Stimulated activated CD8-positive, alpha-beta memory T cell treated with anti-CD3 and anti-CD28 coated beads, Interleukin-2, amount 100 ng/mL, for 48 hours (primary cell): ENCODE measurements at places on chromosomes 5 and 9.
A peak's percentile ranks its signal among the peaks of the same experiment; 100 is the strongest.

DNA sequence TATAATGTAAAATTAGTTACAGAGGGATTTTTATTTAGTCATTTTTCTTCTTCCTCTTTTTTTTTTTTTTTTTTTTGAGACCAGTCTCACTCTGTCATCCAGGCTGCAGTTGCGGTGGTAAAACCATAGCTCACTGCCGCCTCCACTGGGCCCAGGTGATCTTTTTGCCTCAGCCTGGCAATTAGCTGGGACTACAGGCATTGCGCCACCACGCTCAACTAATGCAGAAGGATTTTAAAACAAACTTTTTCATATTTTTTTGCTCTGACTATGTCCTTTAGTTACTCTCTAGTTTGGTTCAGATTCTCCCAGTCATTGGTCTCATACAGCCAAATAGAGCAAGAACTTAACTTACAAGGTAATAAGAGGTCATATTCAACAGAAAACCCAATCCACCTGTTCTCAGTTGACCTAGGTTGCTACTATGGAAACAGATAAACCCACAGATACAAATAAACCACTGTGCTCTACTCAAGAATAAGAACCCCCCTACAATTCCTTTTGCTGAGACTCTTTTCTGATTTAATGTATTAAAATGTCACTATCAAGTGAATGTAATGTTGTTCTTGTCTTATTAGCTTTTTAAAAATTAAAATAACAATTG, 50.1 kb upstream of the TTC39B start:
- peak; percentile 9 for DNase-seq

DNA sequence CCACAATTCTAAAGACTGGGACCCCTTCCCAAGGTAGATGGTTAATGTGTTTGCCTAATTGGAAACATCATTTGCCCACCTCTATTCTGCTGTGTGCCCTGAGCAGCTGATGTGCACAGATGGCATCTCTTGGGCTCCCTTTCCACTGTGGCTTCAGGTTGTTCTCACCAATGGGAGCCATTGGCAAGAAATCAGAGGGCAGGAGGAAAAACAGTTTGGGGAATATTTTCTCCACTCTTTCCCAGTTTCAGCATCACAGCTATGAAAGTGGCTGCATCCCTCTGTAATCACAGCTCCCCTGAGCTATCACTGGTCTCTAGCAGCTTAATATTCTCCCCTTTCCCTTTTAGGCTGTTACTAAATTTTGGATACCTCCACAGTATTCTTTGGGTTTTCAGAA, 911.6 kb upstream of the SEMA6A start:
- DNase-seq, result no peak

DNA sequence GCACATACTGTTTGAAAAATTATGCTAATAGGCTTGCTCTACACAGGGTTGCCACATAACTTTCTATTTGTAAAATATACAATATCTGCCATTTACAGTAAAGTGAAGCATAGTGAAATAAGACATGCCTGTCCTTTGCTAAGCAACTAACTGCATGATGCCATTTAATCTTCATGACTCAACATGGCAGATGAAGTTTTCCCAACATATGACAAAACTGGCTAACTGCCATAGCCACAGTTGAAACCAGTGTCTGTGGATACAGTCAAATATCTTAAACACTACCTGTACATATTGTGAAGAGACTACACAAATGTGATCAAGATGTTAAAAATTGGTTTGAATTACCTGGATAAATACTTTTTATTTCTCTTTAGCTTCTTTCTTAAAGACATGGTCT, 3.1 kb upstream of the DMAC1 start:
- DNase-seq, result no peak

DNA sequence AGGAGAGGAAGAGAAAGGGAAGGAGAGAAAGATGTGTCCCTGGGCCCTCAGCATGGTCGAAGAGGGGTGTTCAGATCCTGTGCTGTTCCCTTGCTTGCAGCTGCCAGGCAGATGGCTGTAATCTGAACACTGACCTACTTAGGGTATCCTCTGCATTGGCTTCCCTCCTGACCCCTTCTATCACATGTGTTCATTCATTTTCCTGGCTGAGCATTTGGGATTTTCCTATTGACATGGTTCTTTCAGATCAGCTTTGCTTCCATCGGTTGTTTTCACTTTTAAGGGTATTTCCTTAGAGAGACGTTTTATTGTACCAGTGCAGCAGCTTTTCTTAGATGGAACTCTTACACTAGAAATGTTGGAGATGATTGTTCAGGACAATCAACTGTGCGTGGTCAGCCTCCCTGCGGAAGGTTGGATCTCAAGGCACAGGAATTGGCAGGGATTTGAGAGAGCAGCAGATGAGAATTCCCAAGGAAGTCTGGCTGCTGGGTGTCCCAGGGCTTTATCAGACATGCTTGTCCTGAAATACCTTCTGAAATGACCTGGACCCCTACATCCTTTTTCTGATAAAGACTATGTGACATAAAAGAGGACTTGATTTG, 26.0 kb downstream of the ACTBL2 start:
- DNase-seq, result no peak

- no peak for DNase-seq
Measured at GRCh38 chr9:22240619-22241018, 206.0 kb upstream of the DMRTA1 start.

- no peak for DNase-seq
Measured at GRCh38 chr9:92723801-92724323, 40.8 kb downstream of the BICD2 start.

- no peak for DNase-seq
Measured at GRCh38 chr9:93380410-93381060, 71.0 kb upstream of the FAM120A start.

DNA sequence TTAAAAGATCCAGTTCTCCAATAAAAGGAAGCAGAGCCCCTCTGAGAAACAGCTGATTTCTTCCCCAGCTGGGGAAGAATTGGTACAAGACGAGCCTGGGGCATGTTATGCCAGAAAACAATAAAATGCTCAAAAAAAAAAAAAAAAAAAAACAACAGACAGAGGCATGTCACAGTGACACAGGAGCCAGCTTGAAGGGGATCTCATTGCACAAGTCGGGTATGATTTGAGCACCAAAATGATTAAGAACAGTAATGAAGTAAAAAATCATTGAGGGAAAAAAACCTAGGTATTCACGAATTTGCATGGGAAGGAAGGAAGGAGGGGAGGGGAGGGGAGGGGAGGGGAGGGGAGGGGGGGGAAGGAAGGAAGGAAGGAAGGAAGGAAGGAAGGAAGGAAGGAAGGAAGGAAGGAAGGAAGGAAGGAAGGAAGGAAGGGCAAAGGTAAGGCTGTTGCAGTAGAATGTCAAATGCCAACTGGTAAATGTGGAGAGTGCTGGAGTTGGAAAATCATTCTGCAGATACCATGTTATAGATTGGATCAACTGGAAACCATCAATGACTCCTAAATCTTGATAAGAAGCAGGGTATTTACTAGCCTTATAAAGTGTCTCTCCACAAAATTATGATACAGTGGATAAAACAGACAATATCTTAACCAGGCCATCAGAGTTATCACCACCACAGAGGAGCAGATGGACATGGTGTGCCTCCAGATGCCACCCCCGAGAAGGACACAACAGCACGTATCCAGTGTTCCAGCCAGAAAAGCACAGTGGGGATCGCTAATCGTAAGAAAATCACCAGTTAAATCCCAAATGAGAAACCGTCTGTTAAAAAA, 7.2 kb downstream of the GNA14 start:
- no peak for DNase-seq

DNA sequence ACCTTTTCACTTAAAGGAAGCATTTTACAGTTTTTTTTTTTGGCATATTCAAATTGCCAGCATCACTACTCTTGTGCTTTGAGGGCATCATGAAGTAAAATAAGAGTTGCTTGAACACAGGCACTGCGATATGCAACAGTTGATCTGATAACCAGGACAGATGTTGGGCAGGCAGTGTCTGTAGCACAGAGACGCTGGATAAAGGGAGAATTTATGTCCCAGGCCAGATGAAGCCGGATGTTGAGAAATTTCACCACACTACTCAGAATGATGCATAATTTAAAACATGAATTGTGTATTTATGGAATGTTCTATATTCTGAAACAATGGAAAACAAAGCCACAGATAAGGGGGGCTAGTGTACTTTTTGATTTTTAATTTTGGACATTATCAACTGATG, 71.4 kb downstream of the SLC12A2 start:
- no peak for DNase-seq

DNA sequence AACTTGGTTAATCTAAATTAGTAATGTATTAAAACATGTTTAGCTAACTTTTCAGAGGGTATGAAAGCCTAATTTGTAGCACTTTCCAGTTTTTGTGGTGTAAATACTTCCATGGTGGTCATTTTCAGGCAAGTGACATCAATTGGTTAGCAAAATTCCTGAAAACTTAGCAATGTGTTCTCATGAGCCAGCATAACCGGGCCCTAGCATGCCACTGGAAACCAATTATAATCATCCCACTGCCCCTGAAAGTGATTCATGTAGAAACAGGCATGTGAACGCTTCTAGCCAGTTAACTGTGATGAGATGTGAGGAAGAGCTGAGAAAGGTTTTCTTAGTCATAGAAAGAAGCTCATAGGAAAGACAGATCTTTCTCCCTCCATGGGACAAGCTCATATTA, 417.2 kb downstream of the TLR4 start:
- no peak for DNase-seq

DNA sequence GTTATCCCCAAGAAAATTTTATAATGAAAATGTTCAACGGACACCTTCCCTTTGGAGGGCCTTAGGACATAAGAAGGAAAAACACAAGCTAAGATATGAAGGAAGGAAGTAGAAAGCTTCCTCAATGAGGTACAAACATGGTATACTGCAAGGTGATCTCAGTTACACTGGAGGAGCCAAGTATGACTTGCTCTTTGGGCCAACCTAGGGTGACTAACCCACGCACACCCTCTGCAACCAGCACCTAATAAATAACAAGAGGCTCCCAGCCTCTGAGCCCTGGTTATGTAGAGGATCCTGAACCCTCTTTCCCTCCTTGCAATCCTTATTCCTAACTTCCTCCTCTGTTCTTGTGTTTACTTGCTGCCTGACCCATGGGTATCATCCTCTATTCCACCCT, 38.3 kb upstream of the KCNV2 start:
- DNase-seq, result no peak

- DNase-seq, result no peak
Measured at GRCh38 chr9:4144869-4145268, 155.0 kb downstream of the GLIS3 start.

DNA sequence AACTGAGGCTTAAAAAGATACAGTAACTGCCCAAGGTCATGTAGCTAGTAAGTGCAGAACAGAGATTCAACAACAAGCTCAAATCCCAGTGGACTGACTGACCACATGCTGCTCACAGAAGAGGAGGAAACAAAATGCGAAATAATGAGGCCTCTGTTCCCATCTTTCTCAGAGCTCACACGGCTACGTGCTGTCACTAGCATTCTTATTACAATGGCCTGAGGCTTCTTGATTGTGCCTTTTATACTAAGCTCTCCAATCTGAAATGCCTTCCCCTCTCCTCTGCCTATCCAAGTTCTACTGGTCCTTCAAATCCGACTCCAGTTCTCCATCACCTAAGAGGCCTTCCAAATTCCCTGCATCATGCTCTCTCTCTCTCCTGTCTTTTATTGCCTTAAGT, 26.0 kb downstream of the SGTB start:
- no peak for DNase-seq

DNA sequence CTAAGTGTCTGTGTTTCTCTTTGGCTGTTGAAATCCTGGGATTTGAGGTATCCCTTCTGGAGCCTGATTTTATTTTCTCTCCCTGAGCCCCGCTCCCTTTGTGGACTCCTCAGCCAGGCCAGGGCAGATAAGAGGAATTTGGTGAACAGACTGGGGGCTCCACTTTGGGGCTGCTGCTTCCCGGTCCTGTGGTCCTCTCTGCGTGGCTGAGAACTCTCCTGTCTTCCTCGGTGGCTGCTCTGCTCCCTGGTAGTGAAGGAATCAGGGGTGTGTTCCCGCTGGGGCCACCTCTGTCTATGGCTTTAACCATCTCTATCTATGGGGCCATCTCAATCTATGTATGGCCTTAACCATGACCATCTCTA, 71.7 kb upstream of the SH3PXD2B start:
- no peak for DNase-seq

DNA sequence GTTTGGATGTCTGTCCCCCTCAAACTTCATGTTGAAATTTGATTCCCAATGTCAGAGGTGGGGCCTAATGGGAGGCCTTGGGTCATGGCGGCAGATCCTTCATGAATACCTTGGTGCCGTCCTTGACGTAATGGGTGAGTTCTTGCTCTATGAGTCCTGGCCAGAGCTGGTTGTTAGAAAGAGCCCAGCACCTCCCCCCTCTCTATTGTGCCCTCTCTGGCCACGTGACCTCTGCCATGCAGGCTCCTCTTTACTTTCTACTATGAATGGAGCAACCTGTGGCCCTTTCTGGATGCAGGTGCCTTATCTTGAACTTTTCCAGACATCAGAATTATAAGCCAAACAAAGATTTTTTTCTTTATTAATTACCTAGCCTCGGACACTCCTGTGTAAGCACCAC, 40.7 kb downstream of the FNBP1 start:
- DNase-seq, result no peak

- DNase-seq, result no peak
Measured at GRCh38 chr9:111178331-111179055, 140.2 kb upstream of the LPAR1 start.

- no peak for DNase-seq
Measured at GRCh38 chr9:17926246-17926645, 347.4 kb downstream of the SH3GL2 start.

- no peak for DNase-seq
Measured at GRCh38 chr5:158133369-158133768, 274.4 kb upstream of the CLINT1 start.

DNA sequence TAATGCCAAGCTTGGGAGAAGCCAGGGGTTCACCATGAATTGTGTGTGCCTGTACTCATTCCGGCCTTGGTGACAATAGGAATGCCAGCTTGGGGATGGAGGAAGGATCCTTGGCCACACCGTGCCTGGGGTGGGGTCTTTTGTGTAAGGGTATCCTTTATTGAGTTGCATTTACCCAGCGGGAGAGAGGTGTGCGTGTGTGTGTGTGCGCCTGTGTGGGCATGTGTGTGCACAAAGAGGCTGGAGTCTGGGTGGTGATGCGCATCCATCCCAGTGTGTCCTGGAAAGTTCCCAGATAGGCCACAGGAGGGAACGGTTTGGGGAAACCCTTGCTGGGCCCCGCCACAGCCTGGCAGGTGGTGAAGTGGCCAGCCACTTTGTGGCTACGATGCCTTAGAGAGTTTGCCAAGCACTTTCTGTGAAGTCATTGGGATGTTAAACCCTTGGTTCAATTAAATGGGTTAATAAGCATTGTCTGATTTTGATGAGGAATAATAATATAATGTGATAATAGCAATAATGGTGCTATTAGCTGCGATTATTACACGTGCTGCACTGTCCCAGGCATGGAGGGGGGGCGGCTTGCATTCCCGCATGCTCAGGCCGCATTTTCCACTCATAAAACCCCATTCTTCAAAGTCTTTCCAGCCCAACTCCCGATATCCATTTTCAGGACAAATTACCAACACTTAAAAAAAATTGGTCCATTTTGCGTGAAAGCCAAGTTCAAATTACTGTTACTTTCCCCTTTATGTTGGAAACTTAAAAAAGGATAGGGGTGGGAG, 13.7 kb downstream of the PITX1 start:
- no peak for DNase-seq

- DNase-seq, result no peak
Measured at GRCh38 chr5:65674749-65675148, 47.2 kb downstream of the SGTB start.
